ENCODE measurements at places on chromosomes 12 and 14. TPM values are rescaled to one million over a fixed set of nuclear protein-coding genes. Genes with fewer than 3 reads are reported as not detected.

ATL1 gene
- 1.1 TPM for polyA plus RNA-seq

TEDC1 gene
- 8.4 TPM for polyA plus RNA-seq

OTUB2 gene
- 0.29 TPM for polyA plus RNA-seq

LUM gene
- polyA plus RNA-seq: 25.1 TPM

VRTN gene
- not detected for polyA plus RNA-seq

CD163L1 gene
- 1.1 TPM for polyA plus RNA-seq

SLC17A8 gene
- polyA plus RNA-seq: not detected

NRXN3 gene
- 1.1 TPM for polyA plus RNA-seq

CARMIL3 gene
- 0.44 TPM for polyA plus RNA-seq

INF2 gene
- 73.8 TPM for polyA plus RNA-seq

GDF3 gene
- 0.36 TPM for polyA plus RNA-seq

DIO2 gene
- 0.20 TPM for polyA plus RNA-seq

EIF2B1 gene
- polyA plus RNA-seq: 25.5 TPM

SIX1 gene
- polyA plus RNA-seq: 0.04 TPM

ENDOU gene
- 0.29 TPM for polyA plus RNA-seq

CCNK gene
- polyA plus RNA-seq: 10.9 TPM

POU6F1 gene
- polyA plus RNA-seq: 4.1 TPM

PGF gene
- 12.2 TPM for polyA plus RNA-seq

PLD4 gene
- 0.07 TPM for polyA plus RNA-seq

SINHCAF gene
- polyA plus RNA-seq: 6.1 TPM

SLC25A47 gene
- not detected for polyA plus RNA-seq

HIGD1C gene
- polyA plus RNA-seq: not detected

CPM gene
- 7.4 TPM for polyA plus RNA-seq

TAS2R30 gene
- not detected for polyA plus RNA-seq

BICDL1 gene
- polyA plus RNA-seq: 0.44 TPM

PYGL gene
- 5.1 TPM for polyA plus RNA-seq

GZMH gene
- polyA plus RNA-seq: 0.37 TPM

MYO1A gene
- not detected for polyA plus RNA-seq

RPGRIP1 gene
- 0.19 TPM for polyA plus RNA-seq

SRGAP1 gene
- 1.4 TPM for polyA plus RNA-seq

CIDEB gene
- 4.8 TPM for polyA plus RNA-seq

GPRC5D gene
- 0.04 TPM for polyA plus RNA-seq

GYS2 gene
- polyA plus RNA-seq: not detected

PMCH gene
- not detected for polyA plus RNA-seq

UBE3B gene
- polyA plus RNA-seq: 17.8 TPM

AHSA1 gene
- 247 TPM for polyA plus RNA-seq

NOVA1 gene
- 4.5 TPM for polyA plus RNA-seq

SERPINA12 gene
- polyA plus RNA-seq: not detected

PRH2 gene
- polyA plus RNA-seq: not detected

VEZT gene
- 23.6 TPM for polyA plus RNA-seq

SOAT2 gene
- polyA plus RNA-seq: 0.03 TPM

SLC4A8 gene
- polyA plus RNA-seq: 0.12 TPM

AQP6 gene
- polyA plus RNA-seq: 0.06 TPM

IL25 gene
- not detected for polyA plus RNA-seq

CCDC198 gene
- not detected for polyA plus RNA-seq

PTGER2 gene
- polyA plus RNA-seq: 0.65 TPM

CDH24 gene
- polyA plus RNA-seq: 9.1 TPM

DCAF11 gene
- 72.7 TPM for polyA plus RNA-seq

AP5M1 gene
- polyA plus RNA-seq: 13.7 TPM

KLRK1 gene
- 0.49 TPM for polyA plus RNA-seq
